ENCODE measurements at places on chromosomes 1 and 21.

DNA sequence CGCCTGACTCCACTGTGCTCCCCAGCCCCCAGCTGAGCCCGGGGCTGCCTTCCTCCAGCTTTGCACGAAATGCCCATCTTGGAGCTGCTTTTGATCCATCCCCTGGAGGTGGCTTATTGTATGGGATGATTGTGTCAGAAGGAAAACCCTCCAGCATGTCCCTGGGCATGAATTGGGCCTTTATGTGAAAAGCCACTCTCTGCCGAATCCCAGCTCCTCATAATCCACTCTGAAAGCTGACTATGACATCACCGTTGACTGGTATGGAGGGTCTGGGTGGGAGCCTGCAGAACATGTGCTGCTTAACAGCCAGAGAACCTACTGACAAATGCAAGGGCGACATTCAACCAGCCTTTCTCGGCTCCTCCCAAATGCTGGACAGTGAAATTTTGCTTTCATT lies 74.6 kb downstream of the NENF start:
- no peak for DNase-seq

DNA sequence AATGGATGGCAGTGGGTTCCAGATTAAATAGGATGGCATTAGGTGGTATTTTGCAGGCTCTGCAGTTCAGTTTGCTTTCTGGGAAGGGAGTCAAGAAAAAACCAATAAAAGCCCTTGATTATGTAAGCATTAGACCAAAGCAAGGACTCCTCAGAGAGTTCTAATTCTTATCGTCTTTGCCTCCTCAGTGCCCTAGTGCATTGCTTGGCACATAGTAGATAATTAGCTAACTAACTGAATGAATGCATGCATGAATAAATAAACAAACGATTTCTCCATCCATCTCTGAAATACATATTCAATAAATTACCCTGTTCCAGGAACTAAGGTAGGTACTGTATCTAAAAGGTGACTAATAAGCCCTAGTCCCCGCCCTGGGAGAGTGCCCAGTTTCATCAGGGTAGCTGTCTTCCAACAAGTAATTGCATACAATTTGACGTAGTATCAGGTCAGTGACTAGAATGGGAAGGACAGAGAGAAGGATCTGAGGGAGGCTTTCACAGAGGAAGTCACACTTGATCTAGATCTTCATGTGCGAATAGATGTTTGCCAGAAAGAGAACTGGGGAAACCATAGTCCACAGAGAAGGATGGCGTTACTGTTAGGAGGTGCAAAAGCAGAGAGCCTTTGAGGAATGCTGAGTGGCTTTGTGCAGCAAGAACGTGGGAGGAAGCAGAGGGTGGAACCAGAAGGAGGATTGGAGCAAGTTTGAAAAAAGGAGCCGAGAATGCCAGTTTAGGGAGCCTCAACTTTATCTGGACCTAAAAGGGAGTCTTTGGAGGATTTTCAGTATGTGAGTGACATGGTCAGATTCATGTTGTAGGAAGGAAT lies 111.4 kb downstream of the TBX19 start:
- no peak for DNase-seq

- DNase-seq: no peak
Measured at GRCh38 chr1:113975211-113975895, 3.9 kb upstream of the OLFML3 start.

GRCh38 chr1:37704966-37705365 lies 12.7 kb downstream of the CDCA8 start:
- no peak for DNase-seq

DNA sequence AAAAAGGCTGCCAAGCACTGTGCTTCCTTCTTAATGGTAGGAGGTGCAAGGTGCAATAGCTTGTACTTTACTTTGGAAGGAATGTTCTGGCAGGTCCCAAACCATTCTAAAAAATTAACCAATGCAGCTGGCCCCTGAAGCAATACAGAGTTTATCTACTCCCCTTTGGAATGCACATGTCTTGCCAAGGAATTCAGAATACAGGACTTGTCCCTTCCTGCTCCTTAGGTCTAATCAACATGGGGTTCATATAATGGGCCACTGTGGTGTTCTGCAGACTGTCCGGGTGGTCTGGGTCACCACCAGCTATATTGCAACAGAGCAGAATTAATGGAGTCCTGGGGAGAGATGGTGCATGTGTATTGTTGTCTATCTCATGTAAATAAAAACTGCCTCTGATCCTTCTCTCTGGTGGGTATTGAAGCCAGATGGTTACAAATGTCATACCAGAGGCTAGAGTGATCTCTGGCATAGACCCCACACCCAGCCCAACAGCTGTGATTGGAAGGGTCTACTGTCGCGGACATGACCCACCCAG lies 112.8 kb downstream of the RIPK4 start:
- no peak for DNase-seq

DNA sequence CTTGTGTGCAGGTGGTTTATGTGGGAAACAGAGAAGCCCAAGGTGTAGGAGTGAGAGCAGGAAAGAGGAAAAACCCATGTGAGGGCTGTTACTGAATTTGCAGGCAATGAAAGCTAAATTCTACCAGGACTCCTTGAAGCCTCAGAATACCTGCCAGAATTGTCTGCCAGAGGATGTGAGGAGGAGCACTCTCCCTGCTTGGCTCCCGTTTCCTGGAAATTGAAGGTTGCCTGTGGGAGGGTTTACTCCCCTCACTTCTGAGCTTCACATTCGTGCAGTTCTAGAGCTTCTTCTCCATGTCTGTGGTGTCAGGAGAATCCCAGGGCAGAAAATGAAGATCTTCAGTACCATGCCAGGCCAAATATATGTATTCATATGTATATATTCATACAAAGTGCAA lies 220.8 kb upstream of the ZP4 start:
- DNase-seq: no peak
